IPS-NIHi11 (cell line): ENCODE measurements at places on chromosomes 16 and 17.
A peak's percentile ranks its signal among the peaks of the same experiment; 100 is the strongest.

DNA sequence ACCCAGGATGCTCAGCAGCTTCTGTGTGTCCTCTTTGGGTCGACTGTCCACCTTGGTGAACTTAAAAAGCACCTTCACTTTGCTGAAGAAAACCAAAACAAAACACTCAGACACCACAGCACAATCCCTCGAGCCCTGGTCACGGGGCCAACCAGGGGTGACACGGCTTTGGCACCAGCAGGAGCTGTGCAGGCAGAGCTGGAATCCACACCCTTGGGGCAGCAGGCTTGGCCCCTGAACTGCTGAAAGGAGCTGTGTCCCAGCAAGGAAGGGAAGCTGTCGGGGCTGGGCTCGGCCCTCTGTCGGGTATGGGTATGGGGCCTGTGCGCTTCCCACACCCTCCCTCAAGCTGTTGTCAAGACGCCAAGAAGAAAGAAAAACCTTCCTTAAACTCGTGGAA, 7.6 kb upstream of the PLD6 start:
- DNase-seq, result no peak

GRCh38 chr17:5672815-5673430, 88.6 kb upstream of the NLRP1 start:
- no peak for DNase-seq

- no peak for DNase-seq
These were observed 42.4 kb downstream of the NXPH3 start for GRCh38 chr17:49618028-49618611.

DNA sequence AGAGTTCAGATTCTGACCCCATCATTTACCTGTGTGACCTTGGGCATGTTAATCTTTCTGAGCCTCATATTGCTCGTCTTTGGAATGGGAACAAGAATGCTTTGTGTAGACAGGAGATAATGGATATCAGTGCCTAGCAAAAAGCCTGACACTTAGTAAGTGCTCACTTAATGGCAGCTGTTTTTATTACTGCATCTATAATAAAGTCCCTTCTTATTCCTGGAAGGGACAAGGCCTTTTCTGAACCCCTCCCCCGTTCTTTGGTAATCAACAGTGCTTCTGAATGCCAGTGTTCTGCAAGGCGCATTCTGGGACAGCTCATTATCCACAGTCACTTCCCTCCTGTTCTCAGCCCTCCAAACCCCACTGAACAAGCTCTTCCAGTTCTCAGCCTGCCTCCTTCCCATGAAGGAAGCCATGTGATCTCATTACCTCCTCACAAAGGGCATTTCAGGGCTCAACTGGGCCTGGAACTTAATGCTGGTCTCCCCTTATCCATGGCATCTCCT, 25.1 kb upstream of the SUPT4H1 start:
- no peak for DNase-seq

GRCh38 chr16:17605784-17606183, 135.0 kb upstream of the XYLT1 start:
- DNase-seq, result no peak

DNA sequence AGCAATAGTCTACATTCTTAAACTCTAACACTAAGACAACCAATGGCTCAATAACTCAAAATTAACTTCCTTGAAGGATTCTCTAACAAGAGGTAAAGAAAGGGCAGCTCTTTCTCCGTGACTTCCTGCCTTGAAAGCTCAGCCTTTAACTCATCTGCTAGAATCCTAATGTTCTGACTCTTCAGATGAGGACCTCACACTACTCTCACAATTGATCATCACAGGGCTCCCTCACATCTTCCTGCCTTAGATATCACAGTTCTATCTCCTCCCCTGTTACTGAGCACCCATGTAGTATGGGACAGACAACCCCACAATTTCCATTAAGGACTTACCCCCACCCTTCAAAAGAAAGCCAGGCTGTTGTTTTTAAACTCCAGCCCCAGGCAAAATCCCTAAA, 33.5 kb downstream of the SMURF2 start:
- DNase-seq, result no peak

- no peak for DNase-seq
These were observed 13.8 kb downstream of the CHST6 start for GRCh38 chr16:75481475-75481874.

DNA sequence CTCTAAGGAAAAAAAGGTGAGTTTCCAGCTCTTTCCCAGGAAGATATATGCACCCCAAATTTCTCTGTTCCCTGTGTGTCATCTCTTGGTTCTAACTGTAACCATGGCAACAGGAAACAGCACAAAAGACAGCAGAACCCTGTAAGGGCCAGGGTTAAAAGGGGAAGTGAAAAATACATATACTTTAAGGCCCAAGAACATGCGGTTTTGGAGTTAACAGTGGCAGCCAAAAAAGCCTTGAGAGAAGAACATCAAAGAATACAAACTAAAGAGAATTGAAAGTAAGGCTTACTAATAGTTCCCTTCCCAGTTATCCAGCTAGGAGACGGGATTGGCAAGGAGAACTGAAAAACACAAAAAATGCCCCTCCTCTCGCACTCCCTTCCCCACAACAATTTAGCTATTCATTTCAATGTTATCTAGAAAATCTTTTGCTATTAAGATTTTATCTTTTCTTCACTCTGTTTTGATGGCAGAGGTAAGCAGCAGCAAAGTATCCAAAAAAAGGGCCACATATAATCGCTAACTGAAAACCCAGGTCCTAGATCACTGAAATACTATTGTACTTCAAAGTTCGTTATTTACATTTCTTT, 1.5 kb downstream of the SPOP start:
- no peak for DNase-seq

- DNase-seq, result no peak
These were observed 86.2 kb downstream of the CRISPLD2 start for GRCh38 chr16:84905965-84906460.

DNA sequence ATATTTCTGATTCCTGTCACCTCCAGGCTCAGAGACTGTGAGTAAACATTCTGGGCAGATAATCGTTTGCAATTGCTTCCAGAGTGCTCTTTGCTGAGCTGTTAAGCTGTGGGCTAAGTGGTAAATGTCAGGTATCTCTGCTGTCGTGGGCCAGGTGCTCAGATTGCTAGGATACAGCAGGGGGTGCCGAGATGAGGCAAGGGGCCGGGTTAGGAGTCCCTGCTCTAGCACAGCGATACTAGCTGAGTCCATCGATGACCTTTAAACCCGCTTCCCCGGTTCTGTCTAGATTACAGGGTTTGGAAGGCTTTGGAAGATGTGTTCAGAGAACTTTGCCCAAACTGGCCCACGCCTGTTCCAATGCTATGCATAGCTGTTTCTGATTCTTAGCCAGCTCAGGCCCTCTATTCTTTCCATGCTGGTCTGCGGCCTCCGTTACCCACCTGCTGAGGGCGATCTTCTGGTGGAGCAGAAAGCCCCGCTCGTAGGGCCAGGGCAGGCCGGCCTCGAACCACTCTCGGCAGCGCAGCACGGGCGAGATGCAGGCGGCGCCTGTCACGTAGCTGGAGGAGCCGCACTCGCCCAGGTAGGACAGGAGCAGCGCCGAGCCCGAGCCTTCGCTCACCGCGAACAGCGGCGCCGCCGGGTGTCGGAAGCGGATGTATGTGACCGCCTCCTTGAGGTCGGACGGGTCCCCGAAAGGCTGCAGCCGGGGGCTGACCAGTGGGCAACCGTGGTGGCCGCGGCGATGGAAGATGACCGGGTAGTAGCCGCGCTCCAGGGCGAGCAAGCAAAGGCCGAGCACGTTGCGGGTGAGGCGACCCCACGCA, 979 bp downstream of the ABHD15 start:
- peak; percentile 64 for DNase-seq

DNA sequence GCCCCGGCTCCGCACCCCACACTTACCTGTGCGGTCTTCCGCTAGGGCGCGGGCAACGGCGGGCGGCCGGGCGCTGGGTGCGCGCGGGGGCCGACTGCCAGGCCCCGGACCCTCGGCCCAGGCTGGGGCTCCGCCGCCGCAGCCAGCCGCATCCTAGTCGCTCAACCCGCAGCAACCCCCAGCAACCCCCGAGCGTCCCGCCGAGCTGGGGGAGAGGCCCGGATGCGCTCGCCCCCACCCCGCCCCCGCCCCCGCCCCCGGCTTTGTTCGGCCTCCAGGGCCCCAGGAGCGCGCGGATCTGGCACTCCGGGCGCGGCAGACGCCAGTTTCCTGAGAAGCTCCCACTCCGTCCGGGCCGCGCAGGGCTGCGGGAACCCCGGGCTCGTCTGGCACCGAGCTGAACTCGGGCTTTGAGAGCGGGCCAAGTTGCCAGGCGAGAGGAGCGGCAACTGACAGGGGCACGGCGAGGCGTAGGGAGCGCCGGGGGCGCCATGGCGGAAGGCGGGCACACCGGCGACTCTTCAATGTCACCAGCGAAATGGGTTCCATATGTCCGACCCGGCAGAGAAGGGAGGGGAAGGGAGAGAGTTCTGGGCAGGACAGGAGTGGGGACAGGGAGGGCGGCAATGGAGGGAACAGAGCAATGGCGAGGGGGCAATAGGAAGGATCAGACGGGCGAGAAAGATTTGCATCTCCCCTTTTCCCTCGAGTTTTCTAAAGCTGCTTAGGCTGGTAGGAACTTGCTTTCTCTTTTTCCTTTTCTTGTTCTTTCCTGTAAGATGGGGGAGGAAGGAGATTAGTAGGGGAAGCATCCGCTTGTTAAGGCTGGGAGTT, 13.7 kb downstream of the HOXB4 start:
- no peak for DNase-seq

- DNase-seq, result no peak
These were observed 30.6 kb downstream of the ZNF750 start for GRCh38 chr17:82808921-82809905.

- DNase-seq, result no peak
These were observed 38.1 kb downstream of the ZDHHC7 start for GRCh38 chr16:84973236-84973635.

- DNase-seq, result no peak
These were observed 221.7 kb upstream of the CDH11 start for GRCh38 chr16:65343556-65343955.

GRCh38 chr17:56810891-56811775, 22.6 kb downstream of the C17orf67 start:
- DNase-seq, result no peak

DNA sequence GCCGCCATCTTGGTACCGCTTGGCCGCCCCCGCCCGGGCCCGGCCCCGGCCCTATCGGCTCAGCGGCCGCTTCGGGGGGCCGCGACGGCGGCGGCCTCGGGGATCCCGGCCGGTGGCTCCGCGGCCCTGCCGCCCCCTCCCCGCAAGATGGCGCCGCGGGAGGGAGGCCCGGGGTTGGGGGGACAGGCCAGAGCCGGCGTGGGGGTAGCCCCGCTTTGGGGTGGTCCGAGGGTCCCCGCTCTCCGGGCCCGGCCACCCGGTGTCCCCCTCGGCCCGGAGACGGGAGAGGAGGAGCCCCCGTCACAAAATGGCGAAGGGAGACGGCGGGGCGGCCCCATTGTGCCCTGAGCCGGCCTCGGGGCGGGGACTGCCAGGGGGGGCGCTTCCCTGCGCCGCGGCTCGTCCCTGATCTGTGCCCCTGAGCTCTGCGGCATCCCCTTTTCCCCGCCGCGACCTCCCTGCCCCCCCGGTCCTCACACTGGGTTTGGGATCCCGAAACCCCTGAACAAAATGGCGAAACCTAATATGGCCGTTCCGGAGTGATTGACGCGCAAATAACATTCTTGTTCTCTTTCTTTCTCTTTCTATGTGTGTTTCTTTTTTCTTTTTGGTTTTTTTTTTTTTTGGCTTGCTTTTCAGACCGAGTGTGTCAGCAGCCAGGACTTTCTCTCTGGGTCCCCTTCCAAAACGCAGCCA, 986 bp downstream of the HAPSTR1 start:
- peak; percentile 48 for DNase-seq

GRCh38 chr17:59361916-59362810, 30.7 kb downstream of the YPEL2 start:
- DNase-seq, result no peak

DNA sequence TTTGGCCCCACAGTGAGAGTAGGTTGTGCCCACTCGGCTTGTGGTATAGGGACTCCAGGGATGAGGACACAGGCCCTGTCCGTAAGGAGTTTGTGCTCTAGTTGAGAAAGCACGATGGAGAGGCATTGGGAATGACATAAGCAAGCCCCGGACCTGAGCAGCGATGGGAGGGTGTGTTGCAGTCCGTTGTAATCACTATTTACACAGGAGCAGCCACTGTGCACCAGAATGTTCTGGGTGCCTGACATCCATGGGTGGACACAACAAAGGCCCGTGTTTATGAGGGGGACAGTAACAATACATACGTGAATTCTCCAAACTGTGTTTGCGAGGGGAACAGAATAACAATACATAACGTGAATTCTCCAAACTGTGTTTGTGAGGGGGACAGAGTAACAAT, 86.8 kb downstream of the NPIPB11 start:
- DNase-seq, result no peak

GRCh38 chr17:2697611-2698162, 13.9 kb downstream of the CLUH start:
- peak; percentile 31 for DNase-seq

GRCh38 chr17:40352779-40353394, 11.7 kb downstream of the GJD3 start:
- no peak for DNase-seq

DNA sequence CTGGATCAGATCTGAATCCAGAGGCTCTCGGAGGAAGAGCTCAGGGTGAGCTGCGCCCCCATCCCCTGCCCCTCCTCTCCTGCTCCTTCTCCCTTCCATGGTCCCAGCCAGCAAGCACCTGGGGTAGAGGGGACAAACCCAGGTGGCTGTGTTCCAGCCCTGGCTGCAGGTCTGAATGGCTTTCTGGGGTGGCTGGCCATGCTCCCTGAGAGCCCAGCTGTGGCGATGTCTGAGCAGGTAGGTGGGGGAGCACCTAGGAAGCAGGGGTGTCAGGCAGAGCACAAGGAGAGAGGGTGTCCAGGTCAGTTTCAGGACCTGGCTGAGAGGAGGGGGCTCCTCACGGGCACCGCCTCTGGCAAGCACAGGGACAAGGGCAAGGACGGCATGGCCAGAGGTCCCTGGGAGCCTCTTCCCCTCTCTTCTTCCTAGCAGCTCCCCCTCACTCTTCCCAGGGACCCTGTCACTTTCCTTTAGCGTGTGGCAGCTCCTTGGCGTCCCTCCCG, 310.0 kb downstream of the SEC14L1 start:
- DNase-seq, result no peak

DNA sequence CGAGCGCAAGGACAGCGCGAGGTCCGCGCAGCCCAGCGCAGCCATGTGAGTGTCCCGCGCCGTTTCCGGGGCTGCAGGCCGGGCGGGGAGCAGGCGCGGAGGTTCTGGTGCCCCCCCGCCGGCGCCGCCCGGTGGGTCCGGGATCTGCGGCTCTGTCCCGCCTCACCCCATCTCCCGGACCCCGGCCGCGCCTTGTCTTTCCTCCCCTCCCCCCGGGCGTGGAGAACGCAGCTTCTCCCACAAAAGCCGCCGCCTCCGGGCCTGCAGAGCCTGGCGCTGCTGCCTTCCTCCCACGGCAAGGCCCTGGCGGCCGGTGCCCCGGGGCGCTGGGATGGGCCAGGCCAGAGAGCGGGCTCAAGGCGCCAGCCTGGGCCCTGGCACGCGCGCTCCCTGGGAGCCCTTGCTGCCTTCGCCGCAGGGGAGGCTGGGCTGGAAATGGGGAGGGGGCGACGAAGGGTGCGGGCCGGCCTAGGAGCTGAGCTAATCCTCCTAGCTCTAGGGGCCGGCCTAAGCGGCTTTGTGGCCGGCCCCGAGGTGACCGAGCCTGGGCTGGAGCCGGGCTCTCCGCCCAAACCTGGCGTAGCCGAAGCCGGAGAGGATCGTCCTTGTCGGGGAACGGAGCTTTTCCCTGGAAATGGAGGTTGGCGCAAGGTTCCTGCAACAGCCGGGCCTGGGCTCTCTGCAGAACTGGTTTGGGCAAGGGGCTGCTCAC, 397 bp downstream of the RIPOR1 start:
- DNase-seq, result peak; percentile 66
